ENCODE measurements at places on chromosomes 12 and 14.
A peak's percentile ranks its signal among the peaks of the same experiment; 100 is the strongest.

- no peak for DNase-seq
Observed at GRCh38 chr12:75120311-75120711, 89.3 kb downstream of the KCNC2 start.

DNA sequence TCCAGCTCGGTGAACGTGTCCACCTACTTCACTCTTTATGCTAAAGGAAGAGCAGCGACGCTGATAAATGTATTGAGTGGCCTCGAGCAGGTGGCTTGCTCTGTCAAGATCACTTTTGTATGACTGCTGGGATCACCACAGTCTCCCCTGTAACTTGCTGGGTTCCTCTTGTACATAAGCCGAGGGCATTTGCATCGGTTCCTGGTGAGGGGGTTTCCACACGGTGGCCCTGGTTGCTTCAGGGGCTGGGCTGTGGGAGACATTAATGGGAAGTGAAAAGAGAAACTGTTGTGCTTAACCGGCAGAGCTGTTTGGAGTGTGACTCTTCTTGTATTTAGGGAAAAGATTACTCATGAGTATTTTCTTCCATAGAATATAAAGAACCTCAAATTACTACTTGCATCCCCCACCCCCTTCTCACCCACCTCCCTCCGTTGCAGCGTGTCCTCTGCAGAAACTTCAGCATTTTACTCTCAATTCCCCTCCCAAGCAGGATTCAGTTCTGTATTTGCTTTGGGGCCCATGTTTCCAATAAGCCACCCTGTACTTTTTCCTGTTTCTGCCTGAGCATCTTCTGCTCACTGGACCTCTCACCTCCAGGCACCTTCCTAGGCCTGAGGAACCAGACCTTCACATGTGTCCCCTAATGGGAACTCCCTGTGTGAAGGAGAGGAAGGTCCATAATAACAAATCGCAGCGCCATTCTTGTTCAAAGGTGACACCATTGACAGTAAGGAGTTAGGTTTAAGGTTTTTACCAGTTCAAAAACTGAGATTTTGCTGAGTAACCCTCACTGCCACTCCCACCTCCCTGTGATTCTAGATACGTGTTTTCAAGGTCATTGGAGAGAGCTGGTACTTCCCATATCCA, 187.0 kb downstream of the ETV6 start:
- peak; percentile 47 for DNase-seq

GRCh38 chr12:27610374-27610773, 85.9 kb upstream of the REP15 start:
- no peak for DNase-seq

DNA sequence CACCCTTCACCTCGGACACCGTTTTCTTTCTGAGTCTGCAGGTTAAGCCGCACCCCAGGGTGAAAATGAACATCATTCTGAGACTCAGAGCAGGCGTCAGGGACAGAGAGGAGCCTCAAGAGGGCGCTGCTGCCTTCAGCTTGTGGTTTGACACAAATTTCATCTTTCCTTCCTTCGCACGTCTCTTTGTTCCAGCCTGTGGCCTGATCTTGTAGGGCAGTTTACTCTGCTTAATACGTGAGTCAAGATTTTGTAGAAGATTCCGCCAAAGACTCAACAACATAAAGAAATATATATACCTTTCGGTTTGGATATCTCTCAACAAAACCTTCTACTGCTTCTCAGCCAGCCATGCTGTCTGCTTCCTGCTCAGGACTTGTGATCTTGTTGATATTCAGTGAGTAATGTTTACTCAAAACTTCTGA, 329.3 kb upstream of the OR4E1 start:
- peak; percentile 59 for DNase-seq

DNA sequence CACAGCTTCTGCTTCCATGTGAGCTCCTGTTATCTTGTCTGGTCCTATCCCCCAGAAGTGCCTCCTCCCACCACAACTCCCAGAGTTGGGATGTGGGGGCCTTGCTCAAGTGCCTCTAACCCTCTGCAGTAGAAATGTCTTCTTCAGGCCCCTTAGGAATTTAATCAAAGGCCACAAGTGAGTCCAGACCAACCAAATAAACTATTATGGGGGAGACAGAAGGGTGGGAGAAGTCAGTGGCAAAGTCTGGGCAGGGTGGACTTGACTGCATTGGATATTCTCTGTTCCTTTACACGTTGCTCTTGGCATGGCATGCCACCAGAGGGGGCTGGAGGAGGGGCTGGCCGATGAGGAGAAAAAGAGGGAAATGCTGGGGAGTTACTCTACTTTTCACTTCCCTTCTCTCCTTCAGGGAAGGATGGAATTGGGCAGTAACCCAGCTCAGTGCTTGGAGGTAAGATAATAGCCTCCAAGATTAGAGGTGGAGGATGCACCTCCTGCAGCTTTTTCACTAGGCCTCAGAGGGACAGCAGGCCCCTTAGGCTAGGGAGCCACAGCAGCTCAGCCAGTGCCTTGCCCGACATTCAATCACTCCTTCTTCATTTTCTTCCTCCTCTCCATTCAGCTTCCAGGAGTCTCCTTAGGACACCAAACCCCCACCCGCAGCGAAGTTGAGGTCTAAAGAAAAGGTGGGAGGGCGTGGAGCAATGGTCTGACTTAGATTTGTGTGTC, 1.2 kb upstream of the AP1G2 start:
- DNase-seq: no peak

DNA sequence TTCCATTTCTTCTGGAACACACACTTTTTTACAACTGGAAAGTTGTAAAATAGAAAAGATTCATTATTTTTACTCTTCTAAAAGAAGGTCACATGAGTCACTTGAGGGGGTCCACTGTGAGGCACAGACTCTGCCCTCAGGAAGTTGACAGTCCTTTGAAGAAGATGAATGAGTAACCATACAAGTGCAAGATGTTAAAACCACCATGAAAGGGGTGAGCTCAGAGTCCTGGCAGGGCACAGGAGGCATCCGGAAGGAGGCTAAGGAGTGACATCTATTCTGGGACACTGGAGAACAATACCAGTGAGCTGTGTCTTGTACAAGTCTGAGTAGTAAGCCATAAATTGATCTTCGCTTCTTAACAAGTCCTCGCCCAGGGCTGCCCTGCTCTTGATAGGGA, 126.0 kb upstream of the FRMD6 start:
- DNase-seq: no peak

DNA sequence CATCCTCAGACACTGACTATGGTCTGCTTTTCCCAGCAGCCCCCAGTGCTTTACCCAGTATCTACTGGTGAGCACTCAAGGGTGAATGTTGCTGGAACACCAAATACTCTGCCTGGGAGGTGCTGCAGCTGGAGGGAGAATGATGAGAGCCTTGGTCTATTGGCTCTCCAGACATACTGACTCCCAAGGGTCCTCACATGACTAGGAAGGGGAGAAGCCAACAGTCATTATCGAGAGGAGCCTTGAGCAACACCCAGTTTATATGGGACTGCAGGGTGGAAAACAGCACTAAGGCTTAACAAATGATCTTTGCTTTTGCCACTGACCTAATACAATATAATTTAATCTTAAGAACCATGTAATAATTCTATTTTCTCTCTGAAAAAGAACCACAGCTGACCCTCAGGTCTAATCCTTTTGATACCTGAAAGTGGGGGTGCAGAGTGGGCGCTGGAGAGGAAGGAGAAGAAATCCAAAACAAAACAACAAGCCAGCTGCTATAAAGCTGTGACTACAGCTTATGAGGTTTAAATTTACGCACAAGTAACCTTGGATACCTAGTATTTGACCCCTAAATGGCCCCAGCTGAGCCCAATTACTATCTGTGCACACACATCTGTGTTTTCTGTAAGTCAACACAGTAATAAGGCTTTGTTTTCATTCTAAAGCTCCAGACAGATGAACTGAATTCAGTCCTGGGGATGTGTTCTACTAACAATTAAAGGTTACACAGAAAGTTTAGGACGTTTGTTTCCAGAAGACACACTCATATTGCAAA, 107.8 kb upstream of the GRIP1 start:
- no peak for DNase-seq

DNA sequence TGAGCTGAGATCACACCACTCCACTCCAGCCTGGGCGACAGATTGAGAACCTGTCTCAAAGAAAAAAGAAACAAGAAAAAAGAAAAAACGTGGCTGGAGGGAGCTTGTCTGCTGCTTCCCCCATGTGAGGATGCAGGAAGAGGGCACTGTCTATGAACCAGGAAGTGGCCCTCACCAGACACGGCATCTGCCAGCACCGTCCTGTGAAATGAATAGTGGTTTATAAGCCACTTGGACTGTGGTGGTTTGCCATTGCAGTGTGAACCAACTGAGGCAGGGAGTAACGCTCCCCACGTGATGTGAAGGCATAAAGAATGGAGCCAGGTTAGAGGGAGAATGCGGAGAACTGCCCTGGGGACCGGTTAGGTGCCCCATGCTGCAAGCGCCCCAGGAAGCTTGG, 4.5 kb upstream of the BRF1 start:
- DNase-seq: no peak

GRCh38 chr12:13835652-13836051, 145.8 kb downstream of the GRIN2B start:
- DNase-seq: no peak

- no peak for DNase-seq
Observed at GRCh38 chr12:66188584-66189485, at the start of gene IRAK3. IRAK3 (plus strand) TSS chr12:66189214; CDS start chr12:66189300, 86 bp downstream.

GRCh38 chr14:87461704-87462103, 531.3 kb downstream of the GALC start:
- DNase-seq: no peak

DNA sequence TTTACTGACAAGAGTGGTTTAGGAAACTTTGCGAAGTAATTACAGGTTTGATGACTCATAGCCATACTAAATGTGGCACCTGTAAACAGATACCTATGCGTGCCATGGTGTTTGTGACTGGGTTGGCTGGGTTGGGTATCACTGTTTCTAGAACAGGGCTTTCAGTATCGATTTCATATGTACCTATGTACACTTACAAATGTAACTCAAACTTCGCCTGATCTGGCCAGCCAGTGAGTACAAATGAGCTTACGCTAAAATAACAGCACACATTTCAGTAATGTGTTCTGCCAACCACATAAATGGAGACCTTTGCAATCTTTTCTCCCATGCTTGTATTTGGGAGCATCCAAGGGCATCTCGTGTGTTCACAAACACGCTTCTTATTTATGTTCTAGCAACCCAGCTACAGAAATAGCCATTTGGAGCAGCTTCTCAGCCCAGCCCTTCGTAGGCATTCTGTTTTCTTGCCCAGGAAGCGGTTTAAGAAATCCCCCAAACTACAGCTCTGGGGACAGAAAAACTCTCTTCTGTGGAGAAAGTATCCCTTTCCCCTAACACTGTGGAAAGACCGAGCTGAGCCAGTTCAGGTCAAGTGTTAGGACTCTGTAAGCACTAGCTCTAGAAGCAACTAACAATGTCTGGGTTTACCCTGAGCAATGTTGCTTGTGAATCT, 42.3 kb upstream of the MDM1 start:
- DNase-seq: no peak

- DNase-seq: no peak
Observed at GRCh38 chr12:50708631-50709030, 55.3 kb upstream of the ATF1 start.

DNA sequence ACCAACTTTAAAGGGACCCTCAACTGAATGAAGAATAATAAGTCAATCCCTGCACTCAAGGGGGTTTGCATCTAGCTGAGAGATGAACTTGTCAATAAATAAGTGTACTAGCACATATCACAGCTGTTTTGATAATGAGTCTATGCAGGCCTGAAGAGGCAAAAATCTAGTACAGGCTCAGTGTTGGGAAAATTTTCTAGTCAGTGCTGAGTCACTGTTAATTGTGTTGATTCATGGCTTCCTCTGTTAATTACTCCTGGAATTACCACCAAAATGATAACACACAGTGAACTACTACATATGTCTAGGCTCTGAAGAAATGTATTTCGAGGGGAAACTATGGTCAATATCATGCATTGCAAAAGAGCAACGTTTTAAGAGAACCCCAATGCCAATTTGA, 18.9 kb downstream of the SNRPF start:
- no peak for DNase-seq

- no peak for DNase-seq
Observed at GRCh38 chr14:69612014-69612782, 802 bp downstream of the SUSD6 start.

- no peak for DNase-seq
Observed at GRCh38 chr14:93742761-93743160, 45.5 kb downstream of the PRIMA1 start.

GRCh38 chr14:91119556-91120311, 5.9 kb downstream of the DGLUCY start:
- DNase-seq: no peak

DNA sequence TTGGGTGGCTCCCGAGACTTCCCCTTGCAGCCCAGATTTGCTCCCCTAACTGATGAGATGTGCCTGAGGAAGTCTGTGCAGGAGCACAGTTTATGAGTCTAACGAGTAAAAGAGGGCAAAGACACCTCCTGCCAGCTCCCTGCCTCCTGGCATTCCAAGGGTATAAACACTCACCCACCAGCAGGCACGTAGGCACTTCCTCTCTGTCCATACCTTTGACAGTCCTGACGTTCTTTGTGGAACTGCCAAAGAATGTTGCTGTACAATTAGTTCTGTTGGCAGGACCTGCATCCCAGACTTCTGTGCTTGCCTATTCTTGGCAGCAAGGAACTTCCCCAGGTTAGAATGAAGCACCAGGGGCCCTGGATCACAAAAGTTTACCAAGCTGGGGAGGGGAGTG, 889.3 kb downstream of the BCL11B start:
- DNase-seq: no peak

DNA sequence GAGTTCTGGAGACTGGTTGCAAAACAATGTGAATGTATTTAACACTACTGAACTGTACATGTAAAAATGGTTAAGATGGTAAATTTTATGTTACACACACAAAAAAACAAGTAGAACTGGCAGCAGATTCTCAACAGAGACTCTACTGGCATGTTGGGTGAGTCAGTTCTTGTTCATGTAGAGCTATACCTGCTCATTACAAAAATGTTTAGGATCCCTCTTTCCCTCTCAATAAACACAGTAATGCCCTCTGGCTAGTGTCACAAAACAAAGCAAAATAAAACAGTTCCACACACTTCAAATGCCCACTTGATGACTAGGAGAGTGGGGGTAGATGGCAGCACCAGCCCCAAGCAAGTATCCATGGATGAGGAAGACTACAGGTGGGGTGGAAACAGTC, 13.7 kb upstream of the ZNF740 start:
- DNase-seq: no peak

DNA sequence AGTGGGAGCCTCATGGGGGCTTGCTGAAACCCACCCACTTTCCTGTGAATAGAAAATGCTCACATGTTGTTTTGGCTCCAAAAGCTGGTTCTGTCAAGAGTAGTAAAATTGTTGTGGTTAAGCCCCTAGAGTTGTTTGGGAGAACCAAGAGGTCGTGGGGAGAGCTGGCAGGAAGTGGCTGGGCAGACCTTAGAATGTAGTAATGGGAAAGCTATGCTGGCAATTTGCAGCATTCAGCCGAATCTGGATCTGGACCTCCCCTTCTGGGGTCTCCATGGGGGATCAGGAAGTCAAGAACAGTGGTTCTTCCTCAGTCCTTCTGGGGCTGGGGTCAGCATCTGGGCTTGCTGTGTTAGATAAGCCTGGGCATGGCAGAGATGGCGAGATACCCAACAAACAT, 150.6 kb upstream of the TBX3 start:
- no peak for DNase-seq

- DNase-seq: no peak
Observed at GRCh38 chr14:68607081-68607866, 185.6 kb downstream of the ZFP36L1 start.

GRCh38 chr12:110940933-110941332, 20.6 kb upstream of the MYL2 start:
- DNase-seq: no peak
